ENCODE measurements at places on chromosomes 3 and 15.

GRCh38 chr3:99246010-99246654 lies 344.6 kb upstream of the DCBLD2 start:
- no peak for DNase-seq

DNA sequence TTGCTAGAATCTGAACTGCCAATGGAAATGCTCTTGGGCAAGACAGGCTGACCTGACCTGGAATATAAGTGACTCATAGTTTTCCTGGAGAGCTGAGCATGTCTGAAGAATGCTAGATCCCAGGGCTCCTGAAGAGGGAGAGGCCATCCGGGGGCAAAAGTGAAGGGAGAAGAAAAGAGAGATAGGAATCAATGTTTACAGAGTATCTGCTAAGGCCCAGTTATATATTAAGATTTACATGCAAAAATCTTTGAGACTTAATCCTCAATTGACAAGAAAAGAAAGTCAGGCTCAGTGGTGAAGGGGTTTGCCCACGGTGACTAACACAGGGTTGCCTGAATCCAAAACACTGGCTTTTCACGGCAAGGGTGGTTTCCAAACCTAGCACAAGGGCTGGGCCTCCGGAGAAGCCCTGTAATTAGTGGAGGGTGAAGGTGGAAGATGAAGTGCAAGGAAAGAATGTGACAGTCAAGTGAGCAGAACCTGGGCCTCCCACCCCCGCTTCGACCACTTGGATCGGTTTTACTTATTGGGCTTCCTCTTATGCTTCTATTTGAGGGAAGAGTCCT lies 91.7 kb upstream of the FGF12 start:
- no peak for DNase-seq

DNA sequence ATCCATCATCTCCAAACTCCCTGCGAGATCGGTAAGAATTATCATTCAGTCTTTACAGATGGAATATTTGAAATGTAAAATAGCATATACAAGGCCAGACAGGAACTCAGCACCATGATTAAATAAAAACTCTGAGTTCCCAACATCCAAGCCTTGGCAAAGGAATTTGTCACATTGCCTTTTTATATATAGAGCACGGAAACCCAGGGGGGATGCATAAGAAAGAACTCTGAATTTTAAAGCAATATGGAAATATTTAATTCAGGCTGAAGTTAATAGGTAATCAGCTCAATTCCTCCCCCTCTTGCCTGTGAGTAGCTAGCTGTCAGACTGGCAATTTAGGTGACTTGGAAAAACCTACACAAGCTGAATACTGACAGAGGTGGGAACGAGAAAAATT lies 217.9 kb upstream of the KCNMB2 start:
- no peak for DNase-seq

DNA sequence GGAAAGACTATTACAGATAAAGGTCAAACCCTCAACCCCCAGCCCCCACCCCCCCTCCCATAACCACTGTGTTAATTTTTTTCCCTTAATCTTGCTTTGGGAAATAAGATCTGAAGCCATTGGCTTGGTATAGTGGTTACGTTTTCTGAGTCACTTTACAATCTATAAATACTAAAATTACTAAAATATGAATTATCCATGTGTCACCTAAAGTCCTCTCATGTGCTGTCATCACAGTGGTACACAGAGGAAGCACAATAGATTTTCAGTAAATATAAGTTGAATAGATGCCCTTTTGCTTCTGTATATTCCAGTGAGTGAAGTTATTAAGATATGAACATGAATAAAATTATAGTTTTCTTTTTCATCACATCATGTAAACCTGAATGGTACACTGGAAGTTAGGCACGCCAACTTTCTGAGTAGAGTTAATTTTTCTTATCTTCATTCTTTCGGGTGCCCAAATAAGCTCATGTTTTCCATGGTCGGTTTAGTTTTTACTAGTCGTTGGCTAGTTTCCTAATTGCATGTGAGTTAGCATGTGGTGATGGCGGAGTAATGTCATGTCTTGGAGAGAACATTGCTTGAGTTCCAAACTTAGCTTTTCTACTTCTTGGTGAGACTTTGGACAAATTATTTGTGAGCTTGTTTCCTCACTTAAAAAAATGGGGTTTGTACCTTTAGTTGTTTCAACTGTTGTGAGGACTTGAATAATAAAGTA lies 11.5 kb downstream of the PPP4R2 start:
- DNase-seq, result no peak

DNA sequence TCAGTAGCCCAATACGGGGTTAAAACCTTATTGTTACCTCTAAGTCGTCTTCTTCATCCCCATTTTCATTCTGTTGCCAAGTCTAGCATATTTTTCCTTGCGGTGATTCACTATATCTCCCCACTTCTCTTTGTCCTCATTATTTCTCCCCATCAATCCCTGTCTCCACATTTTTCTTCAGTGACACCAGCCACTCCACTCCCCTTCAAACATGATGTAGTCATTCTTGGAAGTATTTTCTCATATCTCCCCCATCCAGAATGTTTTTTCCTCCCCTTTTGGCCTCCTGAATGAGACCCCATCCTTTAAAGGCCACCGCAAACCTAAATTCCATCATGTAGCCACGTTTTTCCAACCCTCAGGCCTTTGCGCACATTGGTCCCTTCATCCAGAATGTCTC lies 105.9 kb downstream of the TOP2B start:
- no peak for DNase-seq

DNA sequence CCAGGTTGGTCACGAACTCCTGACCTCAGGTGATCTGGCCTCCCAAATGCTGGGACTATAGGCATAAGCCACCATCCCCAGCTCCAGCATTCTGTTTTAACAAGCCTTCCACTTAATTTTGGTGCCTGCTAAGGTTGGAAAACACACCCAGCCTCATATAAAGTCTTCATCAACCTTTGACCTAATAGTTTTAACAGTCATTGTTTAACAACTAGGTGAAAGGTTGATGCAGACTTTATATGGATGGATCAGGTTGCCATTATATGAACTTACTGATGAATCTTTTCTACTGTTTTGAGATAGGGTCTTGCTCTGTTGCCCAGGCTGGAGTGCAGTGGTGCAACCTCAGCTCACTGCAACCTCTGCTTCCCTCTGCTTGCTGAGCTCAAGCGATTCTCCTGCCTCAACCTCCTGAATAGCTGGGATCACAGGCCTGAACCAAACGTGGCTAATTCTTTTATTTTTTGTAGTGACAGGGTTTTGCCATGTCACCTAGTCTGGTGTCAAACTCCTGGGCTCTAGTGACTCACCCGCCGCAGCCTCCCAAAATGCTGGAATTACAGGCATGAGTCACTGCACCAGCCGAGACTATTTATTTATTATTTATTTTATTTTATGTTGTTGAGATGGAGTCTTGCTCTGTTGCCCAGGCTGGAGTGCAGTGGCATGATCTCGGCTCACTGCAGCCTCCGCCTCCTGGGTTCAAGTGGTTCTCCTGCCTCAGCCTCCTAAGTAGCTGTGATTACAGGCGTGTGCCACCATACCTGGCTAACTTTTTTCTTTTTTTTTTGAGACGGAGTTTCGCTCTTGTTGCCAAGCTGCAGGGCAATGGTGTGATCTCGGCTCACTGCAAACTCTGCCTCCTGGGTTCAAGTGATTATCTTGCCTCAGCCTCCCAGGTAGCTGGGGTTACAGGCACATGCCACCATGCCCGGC lies 3.1 kb upstream of the RPAP1 start:
- no peak for DNase-seq

DNA sequence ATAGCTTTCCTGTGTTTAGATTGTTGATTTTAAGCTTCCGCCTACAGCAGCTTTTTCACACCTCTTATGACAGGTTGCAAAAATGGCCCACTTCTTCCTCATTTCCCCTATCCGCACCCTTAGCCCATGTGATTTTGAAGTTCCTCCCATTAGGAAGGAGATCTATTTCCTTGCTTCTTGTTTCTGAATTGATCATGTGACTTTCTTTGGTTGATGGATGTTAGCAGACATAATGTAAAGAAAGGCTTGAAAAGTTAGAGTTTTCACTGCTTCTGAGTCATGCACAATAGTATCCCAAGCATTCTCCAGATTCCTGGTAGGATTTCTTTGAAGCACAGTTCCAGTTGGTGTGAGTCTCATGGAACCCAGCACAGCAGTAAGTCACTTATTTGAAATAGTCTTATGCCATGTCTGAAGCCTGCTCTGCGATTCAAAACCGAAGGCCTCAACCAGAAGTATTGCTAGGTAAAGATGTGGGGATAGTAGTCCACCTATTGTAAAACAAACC lies 76.6 kb downstream of the EDEM1 start:
- DNase-seq, result no peak

DNA sequence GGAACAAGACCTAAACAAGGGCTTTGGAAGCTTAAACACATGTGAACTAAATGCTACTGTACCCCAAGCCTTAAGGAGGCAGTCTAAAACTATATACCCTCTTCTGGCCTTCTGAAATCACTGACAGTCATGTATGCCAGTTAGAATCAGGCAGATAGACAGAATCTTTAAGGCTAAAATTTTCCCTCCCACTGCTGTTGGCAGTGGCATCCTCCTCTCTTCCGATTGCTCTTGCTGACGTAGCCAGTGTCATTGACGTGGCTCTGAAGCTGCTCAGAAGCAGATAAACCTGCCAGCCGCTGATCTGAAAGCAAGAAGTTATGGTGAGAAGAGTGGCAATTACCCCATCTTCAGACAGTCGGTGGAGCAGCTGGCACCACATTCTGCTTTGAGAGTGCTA lies 3.3 kb downstream of the RYR3 start:
- no peak for DNase-seq

GRCh38 chr15:68506071-68506470 lies 72.7 kb upstream of the CORO2B start:
- no peak for DNase-seq

- DNase-seq, result no peak
Observed at GRCh38 chr3:148493631-148494030, 204.1 kb upstream of the AGTR1 start.

GRCh38 chr3:46414739-46415138 lies 7.7 kb downstream of the CCRL2 start:
- no peak for DNase-seq

DNA sequence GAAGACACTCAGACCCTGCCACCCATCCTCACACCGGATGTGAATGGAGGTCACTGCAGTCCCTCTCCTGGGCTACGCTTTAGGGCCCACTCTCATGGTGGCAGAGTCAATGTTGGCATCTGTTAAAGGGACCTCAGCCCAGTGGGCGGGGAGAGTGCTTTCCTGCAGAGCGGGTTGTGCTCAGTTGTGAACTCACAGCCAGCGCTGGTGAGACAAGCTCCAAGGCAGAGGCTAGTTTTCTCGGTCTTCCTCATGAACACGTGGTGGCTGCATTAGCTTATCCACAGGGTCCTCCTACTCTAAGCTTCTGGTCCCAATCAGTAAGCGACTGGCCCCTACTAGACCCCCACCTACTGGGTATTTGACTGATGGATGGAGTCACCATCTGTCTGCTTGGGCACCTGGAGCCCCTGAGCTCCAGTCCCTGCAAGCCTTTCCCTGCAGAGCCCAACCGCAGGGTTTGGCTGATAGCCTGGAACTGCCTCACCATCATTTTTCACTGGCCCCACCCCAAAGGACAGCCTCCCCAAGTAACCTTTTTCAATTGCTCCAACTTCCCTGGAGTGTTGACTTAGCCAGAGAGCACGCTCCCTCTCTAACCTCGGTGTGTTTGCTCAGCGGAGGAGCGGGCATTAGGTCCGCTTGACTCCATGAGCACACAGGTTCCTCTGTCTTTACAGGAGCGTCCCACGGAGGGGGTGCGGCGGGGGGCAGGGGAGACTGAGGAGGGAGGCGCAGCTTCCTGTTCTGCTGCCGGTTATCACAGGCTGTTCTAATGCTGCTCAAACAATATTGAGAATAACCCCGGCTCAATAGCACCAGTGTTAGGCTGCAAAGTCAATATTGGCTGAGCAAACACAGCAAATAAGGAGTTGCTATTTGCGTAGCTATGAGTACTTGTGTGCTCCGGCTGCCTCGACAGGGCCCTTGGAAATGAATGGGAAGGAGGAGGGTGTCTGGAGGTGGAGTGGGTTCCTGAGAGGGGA lies 141.7 kb downstream of the RPLP1 start:
- peak; percentile 95 for DNase-seq

DNA sequence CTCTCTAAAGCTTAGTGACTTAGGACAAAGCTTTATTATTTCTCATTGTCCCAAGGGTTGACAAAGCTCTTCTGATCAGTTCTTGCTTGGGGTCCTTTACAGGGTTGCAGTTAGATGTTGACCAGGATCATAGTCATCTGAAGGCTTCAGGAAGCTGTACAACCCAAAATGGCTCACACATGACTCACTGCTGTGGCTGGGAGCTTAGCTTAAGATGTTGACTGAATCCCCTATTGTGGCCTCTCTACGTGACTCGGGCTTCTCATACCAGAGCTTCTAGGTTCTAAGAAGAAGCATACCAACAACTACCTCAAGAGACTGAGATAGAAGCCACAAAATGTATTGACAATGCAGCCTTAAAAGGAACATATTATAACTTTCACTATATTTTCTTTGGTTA lies 569.6 kb upstream of the ROBO2 start:
- DNase-seq, result no peak

DNA sequence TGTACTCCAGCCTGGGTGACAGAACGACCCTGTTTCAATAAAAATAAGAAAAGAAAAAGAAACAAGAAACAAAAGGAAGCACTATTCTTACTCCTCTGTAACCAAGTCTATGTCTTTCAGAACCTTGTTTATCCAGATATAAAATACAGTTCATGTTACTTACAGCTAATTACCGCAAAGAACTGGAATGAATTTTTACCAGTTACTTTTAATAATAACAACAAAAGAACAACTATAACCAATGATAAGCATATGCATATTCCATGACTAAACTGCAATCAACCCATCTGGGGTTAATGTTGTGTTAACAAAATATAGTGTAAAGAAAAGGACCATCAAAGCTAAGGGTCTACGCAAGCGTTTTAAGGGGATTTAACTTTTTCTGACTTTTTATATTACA lies 123.2 kb downstream of the SNRK start:
- DNase-seq, result no peak

- DNase-seq, result no peak
Observed at GRCh38 chr3:152176998-152177397, 91.7 kb upstream of the MBNL1 start.

GRCh38 chr3:129597087-129597999 lies 9.1 kb downstream of the PLXND1 start:
- DNase-seq, result no peak

DNA sequence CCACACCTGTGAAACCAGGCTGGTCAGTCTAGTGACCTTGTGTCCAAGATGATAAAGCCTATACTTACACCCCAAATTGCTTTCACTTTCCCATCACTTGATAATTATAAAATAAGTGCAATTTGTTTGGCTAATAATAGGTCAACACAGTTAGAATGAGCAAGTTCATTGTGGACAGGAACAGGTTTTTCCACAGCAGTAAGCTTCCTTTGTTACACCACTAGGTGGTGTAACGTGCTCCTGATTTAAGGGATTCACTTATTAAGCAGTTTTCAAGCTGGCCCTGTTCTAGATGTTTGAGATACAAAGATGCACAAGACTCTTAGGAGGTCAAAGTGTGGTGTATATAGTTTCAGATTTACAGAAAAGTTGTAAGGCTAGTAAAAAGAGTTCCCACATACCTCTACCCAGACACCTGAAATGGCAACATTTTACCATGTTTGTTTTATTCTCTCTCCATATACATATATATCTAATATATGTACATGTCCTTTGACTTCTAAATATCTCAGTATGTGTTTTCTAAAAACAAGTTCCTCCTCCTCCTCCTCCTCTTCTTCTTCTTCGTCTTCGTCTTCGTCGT lies 6.8 kb upstream of the MFSD1 start:
- DNase-seq, result no peak

- no peak for DNase-seq
Observed at GRCh38 chr3:100384733-100385525, 16.0 kb downstream of the TOMM70 start.

GRCh38 chr3:39460677-39461076 lies 6.8 kb upstream of the MOBP start:
- no peak for DNase-seq

All from NCI-H187 (cell line).